NCI-H2081 treated with DMSO at 0.1 percent for 48 hours (cell line): ENCODE measurements at places on chromosomes 2 and 18.

DNA sequence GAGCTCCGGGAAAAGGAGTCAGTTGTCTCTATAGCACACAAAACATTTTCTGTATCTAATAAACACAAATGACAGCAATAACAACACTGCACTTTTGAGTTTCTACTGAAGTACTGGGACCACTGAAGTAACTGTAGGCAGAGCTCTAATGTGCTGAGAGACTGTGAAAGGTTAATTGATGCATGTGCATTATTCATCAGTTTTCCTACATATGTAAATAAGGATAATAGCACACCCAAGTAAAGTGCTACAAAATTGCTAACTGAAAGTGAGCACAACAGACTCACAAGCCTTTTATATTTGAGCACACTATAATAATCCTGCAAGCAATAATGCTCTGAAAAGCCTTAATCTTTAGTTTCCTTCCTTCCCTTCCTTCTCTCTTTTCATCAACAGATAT lies 1051.6 kb downstream of the LRP1B start:
- DNase-seq: no peak

GRCh38 chr2:159468257-159468656 lies 148.1 kb downstream of the BAZ2B start:
- no peak for DNase-seq

DNA sequence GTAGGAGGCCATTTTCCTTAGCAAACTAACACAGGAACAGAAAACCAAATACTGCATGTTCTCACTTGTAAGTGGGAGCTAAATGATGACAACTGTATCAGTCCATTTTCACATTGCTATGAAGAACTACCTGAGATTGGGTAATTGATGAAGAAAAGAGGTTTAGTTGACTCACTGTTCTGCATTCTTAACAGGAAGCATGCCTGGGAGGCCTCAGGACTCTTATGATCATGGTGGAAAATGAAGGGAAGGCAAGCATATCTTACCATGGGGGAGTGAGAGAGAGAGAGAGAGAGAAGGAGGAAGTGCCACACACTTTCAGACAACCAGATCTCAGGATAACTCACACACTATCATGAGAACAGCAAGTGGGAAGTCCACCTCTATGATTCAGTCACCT lies 105.3 kb downstream of the PARD3B start:
- DNase-seq: no peak

DNA sequence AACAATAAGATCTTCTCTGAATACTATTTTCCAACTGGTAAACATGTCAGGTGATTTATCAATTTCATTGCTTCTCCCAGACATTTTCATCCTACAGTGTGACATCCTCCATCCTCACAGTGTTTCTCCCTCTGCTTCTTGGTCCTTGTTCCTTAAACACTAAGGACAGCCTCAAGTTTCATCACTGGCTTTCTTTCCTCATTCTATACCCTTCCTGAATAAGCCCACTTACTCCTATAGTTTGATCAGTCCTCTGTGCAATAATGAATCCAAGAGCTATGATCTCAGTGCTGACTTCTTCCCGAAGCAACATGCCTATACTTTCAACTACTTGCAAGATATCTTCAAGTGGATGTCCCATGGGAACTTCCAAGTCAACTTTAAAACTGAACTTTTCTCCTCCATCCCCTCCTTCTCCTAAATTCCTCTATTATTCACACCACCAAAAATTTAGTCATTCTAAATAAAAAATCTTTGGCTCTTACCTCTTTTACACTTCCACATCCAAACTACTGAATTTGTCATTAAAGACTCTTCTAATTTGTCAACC lies 87.6 kb downstream of the FAM228A start:
- DNase-seq: no peak
